Tibial artery (tissue), 4 donors: ENCODE measurements at places on chromosomes 1 and 21.

GRCh38 chr1:177441281-177441680 is 270.5 kb downstream of the BRINP2 start:
- DNase-seq: no peak
- no peaks in the 10 kb centered on the region for H3K36me3 ChIP-seq
- H3K4me1 ChIP-seq: peaks cover under 1% of the 10 kb centered on the region
- no peaks in the 10 kb centered on the region for H3K27me3 ChIP-seq

GRCh38 chr1:202282025-202282371 is 59.7 kb downstream of the UBE2T start:
- H3K27me3 ChIP-seq: no peaks in the 10 kb centered on the region
- no peak overlapping the region for H3K27ac ChIP-seq
- peak; percentile 42 for DNase-seq
- no peaks in the 10 kb centered on the region for H3K4me1 ChIP-seq

DNA sequence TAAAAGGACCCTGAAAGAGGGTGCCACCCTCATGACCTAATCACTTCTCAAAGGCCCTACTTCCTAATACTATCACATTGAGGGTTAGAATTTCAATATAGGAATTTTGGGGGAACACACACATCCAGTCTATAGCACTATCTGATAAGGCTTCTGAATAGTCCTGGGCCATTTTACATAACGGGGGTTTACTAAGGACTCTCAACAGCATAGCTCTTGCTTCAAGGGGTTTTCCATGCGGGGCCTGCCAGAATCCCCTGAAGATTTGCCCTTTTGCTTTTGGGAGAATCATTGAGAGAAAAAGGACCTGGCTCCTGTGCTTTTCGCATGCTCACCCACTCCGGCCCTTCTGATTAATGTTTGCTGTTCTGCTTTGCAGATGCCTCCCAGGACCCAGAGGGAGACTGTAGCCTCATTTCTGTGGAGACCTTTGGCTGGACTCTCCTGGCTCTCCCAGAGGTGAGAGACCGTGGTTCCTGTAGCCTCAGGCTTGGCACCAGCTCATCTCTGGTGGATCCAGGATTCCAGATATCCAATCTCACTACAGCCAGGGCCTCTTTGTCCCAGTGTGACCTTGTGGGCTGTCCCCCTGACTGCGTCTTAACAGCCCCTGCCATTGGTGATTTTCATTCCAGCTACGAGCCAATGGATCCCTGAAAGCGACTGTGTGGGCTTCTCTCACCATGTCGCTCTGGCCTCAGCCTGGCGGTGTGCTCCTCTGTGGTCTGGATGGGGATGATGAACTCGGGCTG is 72.6 kb downstream of the DDR2 start:
- no peaks in the 10 kb centered on the region for H3K4me1 ChIP-seq
- H3K27me3 ChIP-seq: no peaks in the 10 kb centered on the region
- no peak overlapping the region for H3K4me3 ChIP-seq

DNA sequence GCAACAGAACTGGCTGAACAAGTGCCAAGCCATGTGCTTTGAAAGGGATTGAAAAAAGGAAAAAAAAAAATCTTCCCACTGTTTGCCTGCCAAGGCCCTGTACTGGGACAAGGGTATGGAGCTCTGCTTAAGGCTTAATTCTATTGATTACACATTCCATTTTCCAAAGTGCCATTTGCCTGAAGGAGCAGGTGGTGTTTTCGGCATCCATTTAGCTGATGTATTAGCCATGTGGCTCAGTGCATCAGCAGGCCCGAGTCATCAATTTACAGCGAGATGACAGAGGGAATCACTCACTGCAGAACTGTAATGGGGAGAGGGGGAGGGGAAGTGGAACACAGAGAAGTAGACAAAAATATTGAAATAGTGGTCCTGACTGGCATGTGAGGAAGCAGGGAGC is 144.2 kb upstream of the BEND5 start:
- no peak overlapping the region for H3K4me3 ChIP-seq
- no peaks in the 10 kb centered on the region for H3K4me1 ChIP-seq
- DNase-seq: no peak
- H3K27ac ChIP-seq: no peak overlapping the region

- H3K36me3 ChIP-seq: peaks cover 24% of the 10 kb centered on the region
- H3K4me1 ChIP-seq: peaks cover 28% of the 10 kb centered on the region
- H3K27me3 ChIP-seq: no peaks in the 10 kb centered on the region
- H3K4me3 ChIP-seq: no peak overlapping the region
- DNase-seq: no peak
Measured at GRCh38 chr1:108961198-108961597, 2.1 kb downstream of the CLCC1 start.

DNA sequence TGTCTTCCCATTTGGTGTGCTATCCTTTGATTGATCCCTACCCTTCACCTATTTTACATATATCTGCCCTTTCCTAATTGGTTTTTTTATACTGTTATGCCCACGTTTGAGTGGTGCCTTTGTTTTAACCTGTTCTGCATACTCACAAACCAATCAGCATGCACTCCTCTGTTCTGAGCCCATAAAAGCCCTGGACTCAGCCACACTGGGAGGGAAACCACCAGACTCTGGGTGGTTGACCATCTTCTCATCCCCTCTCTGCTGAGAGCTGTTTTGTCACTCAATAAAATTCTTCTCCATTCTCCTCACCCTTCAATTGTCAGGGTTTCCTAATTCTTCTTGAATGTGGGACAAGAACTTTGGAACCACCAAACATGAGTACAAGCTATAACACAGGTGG is 989.8 kb downstream of the ADGRL2 start:
- no peak for DNase-seq
- no peaks in the 10 kb centered on the region for H3K36me3 ChIP-seq
- no peaks in the 10 kb centered on the region for H3K27me3 ChIP-seq
- no peak overlapping the region for H3K4me3 ChIP-seq
- no peaks in the 10 kb centered on the region for H3K4me1 ChIP-seq

- peak; percentile 78 for DNase-seq
- no peak overlapping the region for H3K27ac ChIP-seq
- H3K36me3 ChIP-seq: no peaks in the 10 kb centered on the region
- H3K27me3 ChIP-seq: no peaks in the 10 kb centered on the region
- no peaks in the 10 kb centered on the region for H3K4me1 ChIP-seq
- no peak overlapping the region for H3K4me3 ChIP-seq
Measured at GRCh38 chr21:41068967-41069642, 98.9 kb upstream of the BACE2 start.

DNA sequence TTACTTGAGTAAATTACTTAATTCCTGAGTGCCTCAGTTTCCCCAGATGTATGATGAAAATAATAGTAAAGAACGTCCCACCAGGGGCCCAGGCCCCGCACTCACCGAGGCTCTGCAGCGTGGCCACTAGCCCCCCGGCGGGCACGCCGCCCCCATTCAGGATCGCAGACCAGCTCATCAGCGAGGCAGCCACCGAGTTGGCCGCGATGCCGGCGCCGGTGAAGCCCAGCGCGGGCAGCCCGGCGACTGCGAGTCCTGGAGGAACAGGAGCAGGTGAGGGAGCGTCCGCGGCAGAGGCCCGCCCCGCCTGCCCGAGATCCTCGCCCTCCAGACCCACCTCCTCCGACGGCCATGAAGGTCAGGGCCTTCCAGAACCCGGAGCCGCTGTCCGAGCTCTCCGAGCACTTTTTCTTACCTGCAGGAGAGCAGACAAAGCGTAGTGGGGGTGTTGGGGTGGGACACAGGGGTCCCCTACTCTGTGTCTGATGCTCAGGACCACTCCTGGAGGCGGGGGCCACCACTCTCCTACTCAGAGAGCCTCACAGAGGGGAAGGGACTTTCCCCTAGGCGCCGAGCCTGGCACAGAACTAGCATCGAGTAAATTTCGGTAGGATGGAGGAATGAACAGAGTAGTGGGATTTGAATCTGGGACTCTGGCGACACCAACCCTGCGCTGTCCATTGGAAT is 3.7 kb downstream of the IFI6 start:
- no peak overlapping the region for H3K4me3 ChIP-seq
- peaks cover 42% of the 10 kb centered on the region for H3K4me1 ChIP-seq
- peak; percentile 53 for DNase-seq
- H3K27ac ChIP-seq: no peak overlapping the region
- H3K27me3 ChIP-seq: no peaks in the 10 kb centered on the region

DNA sequence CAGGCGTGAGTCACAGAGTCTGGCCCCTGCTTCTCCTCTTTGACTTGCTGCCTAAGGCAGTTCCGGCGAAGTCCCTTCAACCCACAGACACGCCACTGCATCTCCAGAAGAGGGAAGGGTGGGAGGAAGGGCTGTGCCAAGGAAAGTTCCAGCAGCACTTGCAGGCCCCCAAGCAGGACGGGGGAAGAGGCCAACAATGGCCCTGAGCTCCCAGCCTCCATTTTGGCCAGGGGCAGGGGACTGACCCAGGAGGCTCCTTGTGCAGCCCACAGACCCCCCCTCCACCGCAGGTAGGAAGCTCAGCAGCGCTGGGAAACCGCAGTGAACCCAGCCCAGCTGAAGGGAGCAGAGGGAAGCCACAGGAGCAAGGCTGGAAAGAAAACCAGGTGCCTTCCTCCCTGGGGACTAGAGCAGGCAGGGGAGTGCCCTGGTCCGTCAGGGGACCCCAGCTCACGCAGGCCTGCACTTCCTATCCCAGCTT is 35.4 kb downstream of the ACOT7 start:
- H3K4me3 ChIP-seq: no peak overlapping the region
- no peaks in the 10 kb centered on the region for H3K36me3 ChIP-seq
- H3K4me1 ChIP-seq: peaks cover 33% of the 10 kb centered on the region

DNA sequence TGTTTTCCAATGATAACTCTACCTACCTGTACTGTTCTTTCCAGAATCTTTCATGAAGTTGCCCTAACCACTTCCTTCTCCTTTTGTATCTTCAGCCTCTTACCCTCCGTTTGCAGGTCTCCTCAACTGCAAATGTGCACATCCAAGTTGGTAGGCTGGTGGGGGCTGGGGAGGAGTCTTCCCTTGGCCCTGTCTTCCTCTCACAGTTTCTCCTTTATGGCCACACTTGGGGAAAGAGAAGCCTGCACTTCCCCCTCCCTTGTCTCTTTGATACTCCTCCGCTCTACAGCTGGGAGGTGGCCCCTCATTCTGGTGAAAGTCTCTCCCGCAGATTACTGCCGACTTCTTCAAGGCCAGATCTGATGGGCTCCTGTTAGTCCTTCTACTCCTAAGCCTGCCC is 26.9 kb upstream of the GPR88 start:
- no peak overlapping the region for H3K4me3 ChIP-seq
- DNase-seq: no peak
- no peaks in the 10 kb centered on the region for H3K36me3 ChIP-seq
- H3K27ac ChIP-seq: no peak overlapping the region
- H3K4me1 ChIP-seq: no peaks in the 10 kb centered on the region

DNA sequence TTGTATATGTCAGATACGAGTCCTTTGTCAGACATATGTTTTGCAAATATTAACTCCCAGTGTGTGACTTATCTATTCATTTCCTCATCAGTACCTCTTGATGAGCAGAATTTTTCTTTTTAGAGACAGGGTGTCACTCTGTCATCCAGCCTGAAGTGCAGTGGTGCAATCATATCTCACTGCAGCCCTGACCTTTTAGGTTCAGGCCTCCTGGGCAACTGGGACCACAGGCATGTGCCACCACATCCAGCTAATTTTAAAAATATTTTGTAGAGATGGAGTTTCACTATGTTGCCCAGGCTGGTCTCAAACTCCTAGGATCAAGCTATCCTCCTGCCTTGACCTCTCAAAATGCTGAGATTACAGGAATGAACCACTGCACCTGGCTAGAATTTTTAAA is 93.0 kb downstream of the HLCS start:
- no peaks in the 10 kb centered on the region for H3K27me3 ChIP-seq
- no peaks in the 10 kb centered on the region for H3K36me3 ChIP-seq
- H3K4me1 ChIP-seq: no peaks in the 10 kb centered on the region
- DNase-seq: no peak
- H3K4me3 ChIP-seq: no peak overlapping the region

DNA sequence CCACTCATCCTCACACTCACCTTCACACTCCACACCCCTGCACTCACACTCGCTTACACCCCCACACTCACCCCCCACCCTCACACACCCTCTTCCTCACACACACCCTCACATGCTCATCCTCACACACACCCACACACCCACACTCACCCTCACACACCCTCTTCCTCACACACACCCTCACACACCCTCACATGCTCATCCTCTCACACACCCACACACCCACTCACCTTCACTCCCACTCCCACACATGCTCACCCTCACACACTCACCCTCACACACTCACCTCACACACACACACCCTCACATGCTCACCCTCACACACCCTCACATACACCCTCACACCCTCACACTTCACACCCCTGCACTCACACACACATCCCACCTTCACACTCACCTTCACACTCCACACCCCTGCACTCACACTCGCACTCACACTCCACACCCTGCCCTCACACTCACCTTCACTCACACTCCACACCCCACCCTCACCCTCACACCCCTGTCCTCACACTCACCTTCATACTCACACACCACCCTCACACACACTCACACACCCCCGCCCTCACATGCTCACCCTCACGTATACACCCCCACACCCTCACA is 42.6 kb upstream of the EDN2 start:
- no peak for DNase-seq
- H3K4me1 ChIP-seq: no peaks in the 10 kb centered on the region
- no peak overlapping the region for H3K27ac ChIP-seq
- no peak overlapping the region for H3K4me3 ChIP-seq
- no peaks in the 10 kb centered on the region for H3K36me3 ChIP-seq

DNA sequence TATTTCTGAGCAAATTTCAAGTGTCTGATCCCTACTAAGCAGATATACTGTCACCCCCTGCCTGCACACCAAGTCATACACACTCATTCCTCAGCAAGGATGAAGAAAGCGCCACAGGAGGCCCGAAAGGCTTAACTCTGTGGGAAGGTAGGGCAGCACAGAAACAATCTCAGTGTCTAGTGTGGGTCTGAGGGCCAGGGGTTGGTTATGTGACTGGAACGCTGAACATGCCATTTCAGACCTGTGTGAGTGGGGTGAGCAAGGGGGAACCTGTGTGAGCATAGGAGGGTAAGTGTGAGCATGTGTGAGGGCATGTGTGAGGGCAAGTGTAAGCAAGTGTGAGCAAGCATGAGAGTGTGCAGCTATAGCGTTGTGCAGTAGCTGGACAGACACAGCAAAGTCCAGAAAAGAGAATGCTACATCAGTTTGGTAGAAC is 6.2 kb downstream of the ITPKB start:
- DNase-seq: no peak
- H3K36me3 ChIP-seq: peaks cover 27% of the 10 kb centered on the region
- H3K27me3 ChIP-seq: no peaks in the 10 kb centered on the region
- no peak overlapping the region for H3K27ac ChIP-seq
- no peak overlapping the region for H3K4me3 ChIP-seq
- peaks cover 48% of the 10 kb centered on the region for H3K4me1 ChIP-seq
